Activated naive CD8-positive, alpha-beta T cell treated with anti-CD3 and anti-CD28 coated beads for 36 hours (primary cell): ENCODE measurements at places on chromosomes 5 and 9. TPM values are rescaled to one million over a fixed set of nuclear protein-coding genes. Genes with fewer than 3 reads are reported as not detected.

SLC1A1 gene
- total RNA-seq = 0.10 TPM

GRCh38 chr5:67693956-67694809, 497.6 kb upstream of the CD180 start:
- H3K27me3 ChIP-seq = no peaks in the 10 kb centered on the region
- DNase-seq = no peak
- H3K4me3 ChIP-seq = no peak overlapping the region
- no peaks in the 10 kb centered on the region for H3K4me1 ChIP-seq
- H3K27ac ChIP-seq = no peak overlapping the region

DNA sequence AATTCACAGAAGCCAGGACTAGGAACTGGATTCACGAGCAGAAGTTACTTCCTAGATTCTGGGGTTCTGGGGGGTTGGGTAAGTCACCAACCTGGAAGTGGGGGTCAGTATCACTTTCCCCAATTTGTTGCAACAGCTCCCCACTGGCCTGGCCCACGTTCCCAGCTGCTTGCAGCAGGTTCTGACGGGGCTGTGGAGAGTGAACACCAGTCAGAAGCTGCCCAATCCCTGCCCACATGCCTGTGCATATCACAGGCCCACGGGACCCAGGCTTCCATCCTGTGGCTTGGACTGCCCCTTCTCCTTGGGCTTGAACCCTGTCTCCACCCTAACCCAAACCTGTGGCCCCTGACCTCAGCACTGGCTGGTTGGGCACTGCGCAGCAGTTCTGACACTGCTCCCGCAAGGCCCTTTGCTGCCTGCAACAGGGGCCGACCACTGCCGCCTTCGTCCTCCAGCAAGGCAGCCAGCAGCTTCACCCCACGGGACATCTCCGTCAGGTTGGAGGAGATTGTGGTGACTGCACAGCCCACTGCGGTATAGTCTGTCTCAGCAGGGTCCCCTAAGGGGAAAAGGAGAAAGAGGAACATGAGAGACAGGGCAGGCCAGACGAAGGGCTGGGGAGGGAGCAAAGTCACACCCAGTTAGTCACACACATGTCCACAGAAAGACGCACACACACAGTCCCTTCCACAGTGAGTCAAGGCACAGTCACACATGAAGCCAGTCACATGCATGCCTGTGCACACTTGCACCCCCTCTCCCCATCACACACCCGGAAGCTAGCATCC, 13.1 kb downstream of the TLN1 start:
- H3K27me3 ChIP-seq = no peaks in the 10 kb centered on the region
- no peak overlapping the region for H3K27ac ChIP-seq
- no peaks in the 10 kb centered on the region for H3K4me1 ChIP-seq
- peaks cover 22% of the 10 kb centered on the region for H3K36me3 ChIP-seq

GRCh38 chr9:86046071-86046636, 53.2 kb downstream of the GOLM1 start:
- no peak overlapping the region for H3K27ac ChIP-seq
- H3K4me3 ChIP-seq = no peak overlapping the region
- H3K4me1 ChIP-seq = peaks cover 3% of the 10 kb centered on the region
- H3K36me3 ChIP-seq = no peaks in the 10 kb centered on the region

- H3K27me3 ChIP-seq = no peaks in the 10 kb centered on the region
- peaks cover 10% of the 10 kb centered on the region for H3K36me3 ChIP-seq
- peaks cover 16% of the 10 kb centered on the region for H3K4me1 ChIP-seq
- H3K27ac ChIP-seq = no peak overlapping the region
Observed at GRCh38 chr9:125534971-125535701, 171.9 kb downstream of the MAPKAP1 start.

PCDHGA1 gene
- total RNA-seq = not detected

TTC23L gene
- 0.30 TPM for total RNA-seq

GRCh38 chr5:7074176-7074575, 321.8 kb upstream of the ADCY2 start:
- no peaks in the 10 kb centered on the region for H3K27me3 ChIP-seq
- no peak overlapping the region for H3K27ac ChIP-seq
- H3K4me3 ChIP-seq = no peak overlapping the region
- no peak for DNase-seq
- H3K4me1 ChIP-seq = no peaks in the 10 kb centered on the region
- H3K36me3 ChIP-seq = no peaks in the 10 kb centered on the region

GRCh38 chr9:16516891-16517290, 353.6 kb downstream of the BNC2 start:
- peaks cover 5% of the 10 kb centered on the region for H3K27me3 ChIP-seq
- H3K27ac ChIP-seq = no peak overlapping the region
- H3K4me3 ChIP-seq = no peak overlapping the region
- H3K36me3 ChIP-seq = no peaks in the 10 kb centered on the region
- no peak for DNase-seq

DNA sequence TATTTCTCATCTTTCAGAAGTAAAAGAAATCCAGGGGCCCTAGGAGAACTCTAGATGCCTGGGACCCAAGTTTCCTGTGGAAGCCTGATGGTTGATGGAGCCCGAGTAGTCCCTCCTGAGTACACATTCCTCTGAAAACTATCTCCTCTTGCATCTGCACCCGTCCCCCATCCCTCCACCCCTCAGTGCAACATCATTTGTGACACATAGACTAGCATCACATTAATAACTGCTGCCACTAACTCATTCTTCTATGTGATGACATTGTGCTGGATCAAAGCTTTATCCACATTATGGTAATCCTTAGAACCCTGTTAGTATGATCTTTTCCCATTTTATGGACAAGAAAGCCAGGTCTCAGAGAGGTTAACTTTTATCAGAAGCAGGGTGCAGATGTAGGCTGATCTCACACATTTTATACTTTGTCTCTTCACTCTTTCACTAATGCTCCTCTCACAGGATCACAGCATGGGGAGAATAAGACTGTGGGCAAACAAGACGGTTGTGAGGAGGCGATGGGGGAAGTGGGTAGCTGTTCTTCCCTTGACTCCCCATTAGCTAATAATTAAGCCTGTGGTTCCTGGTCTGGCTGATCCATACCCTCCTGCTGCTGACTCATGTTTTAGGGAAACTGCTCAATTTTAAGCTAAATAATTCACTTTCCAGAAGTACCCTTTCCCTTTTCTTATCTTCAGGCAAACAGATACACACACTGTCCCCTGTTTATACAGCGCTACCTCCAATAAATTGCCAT, 3.9 kb upstream of the HK3 start:
- no peaks in the 10 kb centered on the region for H3K27me3 ChIP-seq
- H3K4me1 ChIP-seq = peaks cover 34% of the 10 kb centered on the region
- peaks cover 33% of the 10 kb centered on the region for H3K36me3 ChIP-seq

ZNF367 gene
- total RNA-seq = 40.9 TPM

ANKRD18A gene
- total RNA-seq = 2.6 TPM

DNA sequence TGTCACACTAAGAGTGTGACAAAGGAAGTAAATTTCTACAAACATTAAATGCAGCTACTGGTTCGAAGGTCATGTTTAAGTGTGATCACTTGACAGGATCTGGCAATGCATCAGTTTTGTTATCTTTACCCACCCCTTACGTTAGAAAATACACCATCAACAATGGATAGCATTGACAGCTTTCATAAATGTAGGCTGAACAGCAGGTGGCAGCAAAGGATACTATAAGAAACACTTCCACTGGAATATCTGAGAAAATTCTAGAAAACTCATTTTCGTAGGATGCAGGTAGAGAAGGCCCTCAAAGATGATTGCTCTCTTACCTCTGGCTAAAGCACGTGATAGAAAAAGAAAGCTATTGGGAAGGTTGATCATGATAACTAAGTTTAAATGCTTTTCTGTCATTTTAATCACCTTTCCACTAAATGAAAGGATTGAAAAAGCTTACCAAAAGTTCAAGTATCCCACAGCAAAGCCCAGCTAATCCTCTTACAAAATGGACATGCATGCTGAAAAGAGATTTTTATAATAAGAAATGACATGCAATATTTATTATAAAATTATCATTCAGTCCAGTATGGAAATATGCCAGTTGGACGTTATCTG, 292.5 kb downstream of the PARP8 start:
- no peak for DNase-seq
- peaks cover 66% of the 10 kb centered on the region for H3K27me3 ChIP-seq
- no peaks in the 10 kb centered on the region for H3K36me3 ChIP-seq

GRCh38 chr5:98468188-98468869, 305.1 kb upstream of the RGMB start:
- H3K4me1 ChIP-seq = no peaks in the 10 kb centered on the region
- H3K36me3 ChIP-seq = no peaks in the 10 kb centered on the region
- no peak for DNase-seq
- no peaks in the 10 kb centered on the region for H3K27me3 ChIP-seq
- H3K27ac ChIP-seq = no peak overlapping the region
- no peak overlapping the region for H3K4me3 ChIP-seq
